ENCODE measurements at places on chromosomes 6 and 20. TPM values are rescaled to one million over a fixed set of nuclear protein-coding genes. Genes with fewer than 3 reads are reported as not detected.

DNA sequence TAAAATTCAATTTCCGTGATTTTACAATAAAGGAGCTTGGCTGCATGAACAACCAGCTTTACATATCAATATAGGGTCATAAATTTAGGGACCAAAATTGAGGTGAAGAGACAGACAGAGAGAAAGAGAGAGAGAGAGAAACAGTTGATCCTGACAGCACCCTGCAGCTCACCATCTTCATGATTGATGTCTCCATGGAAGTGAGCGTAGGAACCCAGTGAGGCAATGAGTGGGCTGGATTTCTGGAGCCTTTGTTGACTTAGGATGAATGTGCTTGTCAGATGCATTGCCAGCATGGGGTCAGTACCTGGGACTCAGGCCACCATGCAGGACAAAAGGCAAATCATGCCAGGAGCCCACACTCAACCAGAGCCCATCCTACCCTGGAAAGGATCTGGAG is 165.1 kb upstream of the SYNDIG1 start:
- DNase-seq, result no peak
- no peak overlapping the region for H3K4me3 ChIP-seq
- H3K4me1 ChIP-seq, result no peaks in the 10 kb centered on the region
- H3K27me3 ChIP-seq, result no peaks in the 10 kb centered on the region
- H3K36me3 ChIP-seq, result no peaks in the 10 kb centered on the region
- H3K27ac ChIP-seq, result no peak overlapping the region

Gene TRIM15
- total RNA-seq, result 0.79 TPM

GRCh38 chr20:11807054-11808048 is 110.3 kb upstream of the BTBD3 start:
- no peak overlapping the region for H3K27ac ChIP-seq
- no peaks in the 10 kb centered on the region for H3K36me3 ChIP-seq
- DNase-seq, result peak; percentile 72

DNA sequence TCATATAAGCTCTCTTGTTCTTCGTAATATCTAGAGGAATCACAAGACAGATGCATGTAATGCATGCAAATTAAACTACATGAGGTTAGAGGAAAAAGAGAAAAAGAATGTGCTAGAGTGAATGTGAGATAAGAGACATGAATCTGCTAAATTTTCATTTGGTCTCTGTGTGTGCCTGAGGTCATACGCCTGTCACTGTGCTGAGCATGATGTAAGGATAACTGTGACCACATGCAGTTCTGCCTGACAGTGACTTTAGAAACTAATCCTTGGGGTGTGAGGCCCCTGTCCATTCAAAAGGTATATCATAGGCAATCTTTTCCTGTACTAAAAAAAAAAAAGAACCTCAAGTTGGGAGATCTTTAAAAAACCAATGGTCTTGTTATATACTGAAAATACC is 70.6 kb downstream of the SHPRH start:
- no peaks in the 10 kb centered on the region for H3K27me3 ChIP-seq
- H3K4me3 ChIP-seq, result no peak overlapping the region
- no peak overlapping the region for H3K27ac ChIP-seq
- H3K4me1 ChIP-seq, result no peaks in the 10 kb centered on the region
- H3K36me3 ChIP-seq, result peaks cover 33% of the 10 kb centered on the region
- DNase-seq, result no peak

DNA sequence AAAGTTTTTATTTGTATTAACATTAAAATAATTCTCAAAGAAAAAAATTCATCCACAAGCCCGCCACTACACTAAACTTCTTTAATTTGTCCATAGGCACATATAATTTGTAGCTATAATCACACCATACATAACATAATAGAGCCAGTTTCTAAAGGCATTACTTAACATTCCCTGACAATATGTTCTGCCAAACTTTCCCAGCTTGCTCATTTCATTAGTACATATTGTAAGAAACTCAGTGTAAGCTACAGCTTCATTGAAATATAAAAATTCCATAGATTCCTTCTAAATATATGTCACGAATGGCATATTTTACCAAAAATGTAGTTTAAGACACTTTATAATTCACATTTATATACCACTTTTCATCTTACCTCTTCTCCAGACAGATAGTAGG is 59.3 kb downstream of the MAN1A1 start:
- H3K27ac ChIP-seq, result no peak overlapping the region
- H3K36me3 ChIP-seq, result peaks cover 6% of the 10 kb centered on the region
- DNase-seq, result no peak
- H3K4me1 ChIP-seq, result peaks cover 11% of the 10 kb centered on the region
- H3K27me3 ChIP-seq, result no peaks in the 10 kb centered on the region

DNA sequence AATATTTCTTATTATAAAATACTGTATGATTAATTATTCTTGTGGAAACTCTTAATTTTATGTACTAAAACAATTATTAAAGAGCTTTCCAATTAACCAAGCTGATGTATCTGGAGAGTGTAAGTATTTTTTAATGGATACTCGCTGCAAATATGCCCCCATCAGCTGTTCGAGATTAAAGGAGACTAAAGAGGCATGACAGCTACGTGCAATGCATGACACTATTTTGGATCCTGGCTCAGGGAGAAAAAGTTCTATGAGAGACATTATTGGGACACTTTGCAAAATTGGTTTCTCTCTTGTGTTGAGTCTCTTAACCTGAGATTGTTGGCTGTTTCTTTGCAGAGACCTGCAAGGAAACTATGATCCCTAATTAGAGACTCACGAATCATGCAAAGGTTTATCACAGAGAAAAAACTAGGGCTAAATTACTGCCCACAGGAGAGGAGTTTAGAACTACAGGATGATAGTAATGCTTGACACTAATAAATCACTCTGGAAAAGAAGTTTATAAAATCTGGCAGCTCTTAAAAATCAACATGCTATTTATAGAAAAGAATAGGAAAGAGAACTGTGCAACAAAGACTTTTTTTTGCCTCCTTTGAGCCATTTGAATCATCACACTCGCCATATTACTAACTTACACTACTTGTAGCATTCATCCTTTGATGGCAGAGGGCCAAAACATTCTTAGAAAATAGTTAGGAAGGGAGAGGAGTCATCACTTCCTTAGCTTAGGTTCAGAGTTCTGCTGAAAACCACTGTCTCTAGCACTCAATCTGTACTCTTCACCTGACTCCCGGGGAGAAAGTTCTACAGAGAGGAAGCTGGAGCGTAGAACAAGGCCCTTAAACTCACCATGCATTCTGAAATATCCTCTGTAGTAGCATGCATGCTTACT is 25.3 kb downstream of the NRN1 start:
- no peak overlapping the region for H3K4me3 ChIP-seq
- DNase-seq, result peak; percentile 98
- H3K4me1 ChIP-seq, result peaks cover 29% of the 10 kb centered on the region
- peaks cover 21% of the 10 kb centered on the region for H3K27me3 ChIP-seq

- H3K4me3 ChIP-seq, result peak overlapping the region; percentile 55
- H3K4me1 ChIP-seq, result peaks cover 47% of the 10 kb centered on the region
- no peaks in the 10 kb centered on the region for H3K27me3 ChIP-seq
- DNase-seq, result peak; percentile 89
These were observed 51.3 kb downstream of the PTPN1 start for GRCh38 chr20:50561379-50562078.

Gene ZNF334
- not detected for total RNA-seq

- H3K27me3 ChIP-seq, result peaks cover 87% of the 10 kb centered on the region
- no peak overlapping the region for H3K4me3 ChIP-seq
- H3K27ac ChIP-seq, result no peak overlapping the region
- no peak for DNase-seq
- H3K36me3 ChIP-seq, result no peaks in the 10 kb centered on the region
These were observed 94.4 kb downstream of the RNASET2 start for GRCh38 chr6:166861961-166862286.

Gene TPX2
- 45.3 TPM for total RNA-seq

Gene LAMA4
- total RNA-seq, result not detected

DNA sequence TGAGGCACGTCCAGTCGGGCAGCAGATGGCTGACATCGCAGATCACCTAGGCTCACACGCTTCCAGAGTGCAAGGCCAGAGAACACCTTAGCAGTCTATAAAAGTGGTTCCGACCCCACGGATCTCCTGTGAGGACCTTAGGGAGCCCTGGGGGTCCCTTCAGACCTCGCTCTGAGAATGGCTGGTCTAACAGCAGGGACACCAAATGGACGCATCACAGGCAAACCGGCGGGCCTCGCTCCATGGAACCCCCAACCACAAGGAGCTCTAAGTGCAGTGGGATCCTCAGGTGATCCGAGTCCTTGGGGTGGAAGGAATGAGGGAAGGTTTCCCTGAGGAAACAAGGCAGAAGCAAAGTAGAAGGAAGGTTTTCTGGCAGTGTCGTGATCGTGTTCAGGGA is 135.4 kb downstream of the SMOC2 start:
- H3K36me3 ChIP-seq, result no peaks in the 10 kb centered on the region
- no peak overlapping the region for H3K4me3 ChIP-seq
- no peak for DNase-seq
- no peaks in the 10 kb centered on the region for H3K4me1 ChIP-seq
- peaks cover 57% of the 10 kb centered on the region for H3K27me3 ChIP-seq
- no peak overlapping the region for H3K27ac ChIP-seq

- H3K4me3 ChIP-seq, result no peak overlapping the region
- H3K4me1 ChIP-seq, result peaks cover 5% of the 10 kb centered on the region
- no peak overlapping the region for H3K27ac ChIP-seq
- DNase-seq, result no peak
These were observed 46.6 kb downstream of the NOL4L start for GRCh38 chr20:32538526-32538939.

- H3K36me3 ChIP-seq, result no peaks in the 10 kb centered on the region
- no peaks in the 10 kb centered on the region for H3K27me3 ChIP-seq
- H3K27ac ChIP-seq, result no peak overlapping the region
- no peak for DNase-seq
These were observed 43.6 kb downstream of the MBOAT1 start for GRCh38 chr6:20168690-20169089.

Gene CHRNA4
- not detected for total RNA-seq

DNA sequence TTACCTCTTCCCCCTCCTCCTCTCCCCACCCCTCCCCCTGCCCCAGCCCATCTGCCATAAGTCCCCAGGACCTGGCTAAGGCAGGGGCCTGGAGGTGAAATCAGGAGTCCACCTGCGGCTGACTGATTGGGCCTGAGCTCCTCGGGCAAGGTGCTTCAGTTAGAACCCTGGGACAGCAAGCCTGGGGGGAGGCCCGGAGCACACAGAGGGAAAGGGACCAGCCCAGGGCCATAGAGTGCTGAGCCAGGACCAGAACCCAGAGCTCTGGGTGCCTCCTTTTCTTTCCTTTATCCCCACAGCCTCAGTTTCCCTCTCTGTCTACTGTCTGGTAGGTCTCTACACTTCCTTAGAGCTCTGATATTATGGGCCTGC is 35.7 kb upstream of the VEGFA start:
- no peak for DNase-seq
- peaks cover 21% of the 10 kb centered on the region for H3K4me1 ChIP-seq
- no peak overlapping the region for H3K27ac ChIP-seq
- H3K27me3 ChIP-seq, result no peaks in the 10 kb centered on the region

- no peaks in the 10 kb centered on the region for H3K4me1 ChIP-seq
- no peak overlapping the region for H3K4me3 ChIP-seq
- H3K36me3 ChIP-seq, result peaks cover 6% of the 10 kb centered on the region
- no peak for DNase-seq
- H3K27ac ChIP-seq, result no peak overlapping the region
- H3K27me3 ChIP-seq, result no peaks in the 10 kb centered on the region
These were observed 37.5 kb downstream of the CRISP2 start for GRCh38 chr6:49675816-49676215.

Gene IRAK1BP1
- 4.6 TPM for total RNA-seq

GRCh38 chr6:527989-528673 is 128.8 kb downstream of the HUS1B start:
- H3K27me3 ChIP-seq, result no peaks in the 10 kb centered on the region
- H3K36me3 ChIP-seq, result peaks cover 22% of the 10 kb centered on the region
- no peak for DNase-seq
- no peak overlapping the region for H3K27ac ChIP-seq
- no peak overlapping the region for H3K4me3 ChIP-seq
- H3K4me1 ChIP-seq, result no peaks in the 10 kb centered on the region

DNA sequence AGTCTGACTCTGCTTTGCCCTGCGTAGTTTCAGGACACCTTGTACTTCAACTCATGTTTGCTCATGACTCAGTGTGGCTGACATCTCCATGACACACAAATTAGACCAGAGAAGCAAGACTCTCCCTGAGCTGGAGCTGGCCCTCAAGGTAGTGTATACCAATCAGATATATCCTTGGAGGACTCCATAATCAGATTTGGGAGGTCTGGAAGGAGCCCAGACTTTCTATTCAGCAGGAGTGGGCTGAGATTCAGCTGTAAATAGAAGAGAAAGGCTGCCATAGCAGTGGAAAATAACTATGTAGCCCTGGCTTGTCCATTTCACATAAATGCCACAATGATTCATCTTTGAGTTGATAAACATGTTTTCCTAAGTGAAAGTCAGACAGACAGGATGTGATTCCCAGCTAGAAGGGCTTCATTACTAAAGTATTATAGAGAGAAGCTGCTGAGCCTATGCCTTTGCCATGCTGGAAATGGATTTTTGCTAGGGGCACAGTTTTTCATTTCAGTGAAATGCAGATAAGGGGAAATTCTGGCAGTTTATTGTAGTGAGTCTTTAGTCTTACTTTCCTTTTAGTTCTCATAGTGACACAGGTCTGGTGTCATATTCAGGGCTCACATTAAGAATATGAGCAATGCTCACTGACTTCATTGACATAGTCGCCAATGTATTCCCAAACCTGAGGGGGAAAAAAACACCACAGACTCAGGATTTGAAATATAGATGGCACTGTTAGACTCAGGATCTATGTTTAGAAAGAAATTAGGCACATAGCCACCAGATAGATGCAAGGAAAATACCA is 95.3 kb downstream of the CLVS2 start:
- no peaks in the 10 kb centered on the region for H3K36me3 ChIP-seq
- peak overlapping the region; percentile 60 for H3K4me3 ChIP-seq
- peak; percentile 84 for DNase-seq
- no peaks in the 10 kb centered on the region for H3K27me3 ChIP-seq
- peaks cover 33% of the 10 kb centered on the region for H3K4me1 ChIP-seq

Gene FOXS1
- total RNA-seq, result not detected

DNA sequence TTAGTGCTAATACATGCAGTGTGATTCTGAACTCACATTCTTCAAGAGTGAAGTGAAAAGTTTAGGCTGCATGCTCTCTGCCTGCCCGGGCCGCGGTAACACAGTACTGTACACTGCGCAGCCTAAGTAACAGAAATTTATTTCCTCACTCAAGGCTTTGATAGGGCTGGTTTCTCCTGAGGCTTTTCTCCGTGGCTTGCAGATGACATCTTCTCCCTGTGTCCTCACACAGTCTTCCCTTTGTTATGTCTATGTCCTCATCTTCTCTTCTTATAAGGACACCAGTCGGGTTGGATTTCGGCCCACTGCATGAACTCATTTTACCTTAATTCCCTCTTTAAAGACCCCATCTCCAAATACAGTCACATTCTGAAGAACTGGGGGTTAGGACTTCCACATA is 51.1 kb upstream of the TMEM170B start:
- H3K27me3 ChIP-seq, result no peaks in the 10 kb centered on the region
- H3K36me3 ChIP-seq, result no peaks in the 10 kb centered on the region
- no peak overlapping the region for H3K4me3 ChIP-seq
- no peaks in the 10 kb centered on the region for H3K4me1 ChIP-seq
- no peak for DNase-seq

Gene PKIB
- 6.0 TPM for total RNA-seq

Gene ULBP1
- total RNA-seq, result not detected
